Activated CD8-positive, alpha-beta memory T cell treated with anti-CD3 and anti-CD28 coated beads, Interleukin-2, amount 10 ng/mL, durations not matched to agents 7 days and 5 days (primary cell): ENCODE measurements at places on chromosomes 16 and 17.

GRCh38 chr16:86398622-86399021 lies 111.7 kb upstream of the FOXF1 start:
- DNase-seq = no peak

GRCh38 chr16:3509470-3509928 lies 8.7 kb downstream of the CLUAP1 start:
- peak; percentile 93 for DNase-seq

- peak; percentile 14 for DNase-seq
These were observed 70.3 kb downstream of the CMC2 start for GRCh38 chr16:80936410-80936809.

GRCh38 chr16:75761108-75761507 lies 34.8 kb upstream of the CPHXL start:
- DNase-seq = no peak
